Left ventricle myocardium superior (tissue), 1 donor: ENCODE measurements at places on chromosomes 12 and 14. TPM values are rescaled to one million over a fixed set of nuclear protein-coding genes. Genes with fewer than 3 reads are reported as not detected.

ADCK1 gene
- total RNA-seq, result 11.0 TPM

GPR137C gene
- 0.47 TPM for total RNA-seq

RPL10L gene
- not detected for total RNA-seq

FOXN4 gene
- not detected for total RNA-seq

ARL1 gene
- 104 TPM for total RNA-seq

MAP1LC3B2 gene
- total RNA-seq, result 3.2 TPM

PTHLH gene
- not detected for total RNA-seq

PRPH gene
- total RNA-seq, result not detected

SALL2 gene
- 4.2 TPM for total RNA-seq

DNA sequence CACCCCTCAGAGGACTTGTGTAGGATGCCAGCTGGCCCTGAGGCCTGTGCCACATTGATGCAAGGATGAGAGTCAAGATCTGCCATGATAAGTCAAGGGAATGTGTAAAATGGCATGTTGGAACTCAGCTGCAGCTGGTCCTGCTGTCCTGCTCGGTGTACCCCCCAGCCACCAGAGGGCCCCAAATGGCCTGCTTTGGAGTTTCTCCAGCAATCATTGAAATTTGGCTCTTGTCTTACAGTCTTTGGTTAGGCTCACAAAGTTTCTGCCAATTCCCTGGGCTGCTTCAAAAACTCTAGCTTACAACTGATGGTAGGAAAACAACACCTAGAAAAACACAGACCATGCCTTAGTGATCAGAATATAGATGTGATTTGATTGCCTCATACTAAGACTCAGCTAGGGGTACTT lies 76.8 kb downstream of the HSD17B6 start:
- DNase-seq, result peak; percentile 46

DNA sequence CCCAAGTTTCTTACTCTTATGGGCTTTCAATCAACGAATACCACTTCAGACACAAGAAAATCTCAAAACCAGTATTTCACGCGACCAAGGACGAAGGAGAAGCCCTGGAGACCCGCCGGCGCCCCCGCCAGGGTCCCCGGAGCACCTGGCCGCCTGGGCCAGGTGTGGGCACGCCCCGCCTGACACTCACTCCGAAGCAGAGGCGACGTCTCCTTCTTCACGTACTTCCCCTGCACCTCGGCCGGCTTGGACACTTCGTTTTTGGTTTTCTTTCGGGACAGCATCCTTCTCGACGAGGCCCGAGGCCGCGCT lies 466 bp downstream of the SAV1 start:
- no peak for DNase-seq

DNA sequence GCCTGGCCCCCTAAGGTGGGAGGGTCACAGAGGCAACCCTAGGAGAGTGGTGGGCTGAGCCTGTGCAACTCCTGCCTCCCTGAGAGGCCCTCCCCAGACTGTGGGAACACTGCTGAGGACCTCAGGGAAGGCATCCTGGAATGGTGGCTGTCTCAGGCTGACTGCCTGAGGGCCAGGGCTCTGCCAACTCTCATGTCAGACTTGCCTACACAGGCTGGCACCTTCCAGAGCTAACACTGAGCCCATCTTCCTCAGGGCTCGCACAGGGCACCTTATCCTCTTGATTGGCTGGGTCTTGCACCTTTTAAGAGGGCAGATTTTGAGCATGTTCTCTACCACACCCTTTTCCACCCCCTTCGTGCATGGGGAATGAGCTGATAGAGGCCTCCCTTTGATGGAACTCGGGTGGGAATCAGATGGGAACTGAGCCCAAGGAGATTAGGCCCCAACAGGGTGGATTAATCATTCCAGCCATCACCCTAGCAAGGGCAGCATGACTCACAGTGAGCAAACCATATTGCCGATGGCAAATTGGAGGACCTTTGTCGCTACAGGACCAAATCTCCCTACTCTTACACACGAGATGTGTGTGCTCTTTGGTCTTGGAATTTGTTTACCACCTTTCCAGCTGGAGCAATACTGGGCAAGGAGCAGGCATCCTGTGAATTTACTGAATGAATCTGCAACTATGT lies 702.8 kb downstream of the VRK1 start:
- DNase-seq, result no peak

GRCh38 chr12:20368114-20368650 lies at the start of gene PDE3A:
Gene PDE3A, plus strand, starts transcription at chr12:20368537. Its CDS starts 748 bp downstream, at chr12:20369285.
- DNase-seq, result peak; percentile 84

DNA sequence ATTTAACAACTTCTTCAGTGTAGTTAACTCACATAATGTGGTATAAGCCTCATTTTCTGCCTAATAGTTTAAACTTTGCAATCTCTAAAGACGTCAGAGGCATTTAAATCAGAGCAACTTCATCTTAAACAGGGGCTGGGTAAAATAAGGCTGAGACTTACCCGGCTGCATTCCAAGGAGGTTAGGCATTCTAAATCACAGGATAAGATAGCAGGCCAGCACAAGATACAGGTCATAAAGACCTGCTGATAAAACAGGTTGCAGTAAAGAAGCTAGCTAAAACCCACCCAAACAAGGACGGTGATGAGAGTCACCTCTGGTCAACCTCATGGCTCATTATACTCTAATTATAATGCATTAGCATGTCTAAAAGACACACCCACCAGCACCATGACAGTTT lies 115.6 kb upstream of the PKP2 start:
- no peak for DNase-seq

DNA sequence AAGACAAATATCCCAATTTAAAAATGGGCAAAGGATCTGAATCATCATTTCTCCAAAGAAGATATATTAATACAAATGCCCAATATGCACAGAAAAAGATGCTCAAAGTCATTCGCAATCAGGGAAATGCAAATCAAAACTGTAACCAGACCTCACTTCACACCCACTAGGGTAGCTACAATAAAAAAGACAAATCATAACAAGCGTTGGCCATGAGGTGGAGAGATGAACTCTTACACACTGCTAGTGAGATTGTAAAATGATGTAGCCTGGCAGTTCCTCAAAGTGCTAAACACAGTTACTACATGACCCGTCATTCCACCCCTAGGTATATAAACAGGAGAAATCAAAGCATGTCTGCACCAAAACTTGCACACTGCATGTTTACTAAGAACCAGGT lies 30.4 kb downstream of the CDC42BPB start:
- no peak for DNase-seq

DNA sequence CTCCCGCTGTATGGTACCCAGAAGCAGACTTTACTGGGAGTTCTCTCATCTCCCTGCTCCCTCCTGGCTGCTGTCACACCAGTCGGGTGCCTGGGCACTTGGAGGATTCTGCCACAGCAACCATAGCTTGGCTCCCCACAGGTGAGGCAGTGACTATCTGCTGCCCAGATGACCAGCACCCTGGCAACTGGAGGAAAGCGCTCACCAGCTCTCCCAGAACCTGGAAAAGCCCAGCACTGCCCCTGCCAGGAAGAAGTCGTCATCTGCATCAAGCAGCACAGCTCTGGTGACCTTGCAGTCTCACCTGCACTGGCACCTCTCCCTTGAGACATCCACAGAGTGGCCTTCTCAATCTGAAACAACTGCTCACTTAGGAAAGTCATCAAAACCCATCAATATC lies 31.9 kb upstream of the TC2N start:
- DNase-seq, result no peak

DNA sequence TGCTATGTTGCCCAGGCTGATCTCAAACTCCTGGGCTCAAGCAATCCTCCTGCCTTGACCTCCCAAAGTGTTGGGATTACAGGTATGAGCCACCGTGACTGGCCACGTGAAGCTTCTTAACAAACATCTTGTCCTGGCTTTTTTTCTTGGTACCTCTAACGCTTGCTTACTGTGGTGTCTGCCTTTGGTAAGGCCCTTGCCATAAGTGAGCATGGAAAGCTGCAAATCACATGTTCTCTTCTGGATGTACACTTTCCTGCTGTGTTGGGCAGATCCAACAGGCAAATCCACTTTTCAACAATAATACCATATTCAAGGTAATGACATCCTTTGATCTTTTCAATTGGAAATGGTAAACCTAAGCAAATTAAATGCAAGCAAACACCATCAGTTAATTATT lies 54.6 kb downstream of the ARF6 start:
- no peak for DNase-seq

DNA sequence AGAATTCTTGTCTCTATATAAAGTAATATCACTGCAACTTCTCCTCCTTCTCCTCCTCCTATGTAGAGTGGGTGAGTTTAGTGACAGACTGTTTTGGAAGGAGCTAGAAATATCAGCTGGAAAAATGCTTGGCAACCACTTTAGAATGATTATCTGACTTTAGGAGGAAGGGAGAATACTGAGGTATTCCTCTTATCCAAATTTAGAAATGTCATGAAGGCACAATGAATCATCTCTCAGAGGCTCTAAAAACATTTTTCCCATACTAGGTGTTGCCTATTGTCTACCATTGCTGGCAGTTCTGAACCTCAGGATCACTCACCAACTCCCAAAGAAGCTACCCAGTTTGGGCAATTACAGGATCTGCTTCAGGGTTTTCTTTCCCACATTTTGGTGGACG lies 306.6 kb upstream of the ATP2B1 start:
- DNase-seq, result no peak

GRCh38 chr12:26828280-26829073 lies 4.5 kb downstream of the ITPR2 start:
- no peak for DNase-seq

DNA sequence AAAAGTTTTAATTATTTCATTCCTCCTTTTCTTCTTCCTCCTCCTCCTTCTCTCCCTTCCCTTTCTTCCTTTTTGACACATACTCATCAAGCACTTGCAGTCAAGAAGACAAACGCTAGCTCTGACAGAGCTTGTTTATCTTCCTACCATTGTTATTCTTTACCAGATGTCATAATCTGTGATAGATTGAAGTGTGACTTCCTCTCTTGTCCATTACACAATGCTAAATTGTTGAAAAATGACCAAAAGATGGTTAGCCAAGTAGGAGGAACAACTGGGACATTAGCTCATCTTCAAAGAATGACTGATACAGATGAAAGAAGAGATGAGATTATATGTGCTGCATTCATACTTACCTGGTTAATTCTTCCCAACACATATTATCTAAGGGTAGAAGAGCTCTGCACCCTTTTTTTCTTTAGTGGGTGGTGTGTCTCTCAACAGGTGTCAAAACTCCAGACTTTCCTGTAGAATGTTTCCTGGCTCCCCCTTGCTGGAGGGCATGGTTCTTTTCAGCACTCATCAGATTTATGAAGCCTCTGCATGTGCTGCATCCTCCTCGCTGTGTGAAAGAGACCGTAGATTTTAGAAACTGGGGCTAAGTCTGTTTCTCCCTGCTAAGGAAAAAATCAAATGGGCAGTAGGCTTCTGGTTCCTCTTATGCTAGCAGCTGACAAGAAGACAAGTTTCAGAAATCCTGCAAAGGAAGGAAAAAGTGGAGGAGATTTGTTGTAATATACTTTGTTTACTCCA lies 147.1 kb downstream of the TMX1 start:
- no peak for DNase-seq

DNA sequence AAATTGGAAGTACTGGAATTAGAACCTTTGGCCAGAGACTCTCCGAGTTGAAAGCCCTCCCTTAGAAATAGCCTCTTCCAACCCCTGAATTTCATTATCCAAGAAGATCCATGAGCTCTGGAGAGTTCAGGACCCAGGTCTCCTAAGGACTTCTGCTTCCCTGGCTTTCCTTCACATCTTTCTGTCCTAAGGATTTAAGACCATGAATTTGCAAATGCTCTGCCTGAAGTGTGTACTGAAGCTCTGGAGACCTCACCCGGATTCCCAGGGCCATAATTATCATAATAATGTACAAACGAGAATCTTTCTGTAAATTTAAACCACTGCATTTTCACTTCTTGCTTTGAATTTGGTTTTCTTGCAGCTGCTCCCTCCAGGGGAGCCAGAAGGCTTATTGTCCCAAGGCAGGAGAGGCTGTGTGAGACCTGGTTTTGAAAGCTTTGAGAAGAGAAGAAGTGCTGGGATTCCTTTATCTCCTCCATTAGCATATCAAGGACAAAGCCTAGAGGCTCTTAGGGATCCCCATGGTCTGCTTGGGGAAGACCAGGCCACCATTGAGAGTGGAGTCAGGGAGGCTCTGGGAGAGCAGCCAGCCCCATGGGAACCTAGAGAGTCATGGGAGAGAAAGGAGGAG lies 41.1 kb downstream of the GLRX5 start:
- no peak for DNase-seq

- peak; percentile 78 for DNase-seq
These were observed 5.5 kb upstream of the HDAC7 start for GRCh38 chr12:47825173-47825639.

- DNase-seq, result peak; percentile 75
These were observed at the start of gene AMDHD1 for GRCh38 chr12:95943330-95943842. Gene AMDHD1, plus strand, starts transcription at chr12:95943331. Its CDS starts 68 bp downstream, at chr12:95943399.

GRCh38 chr14:61950340-61950739 lies 188.1 kb downstream of the SNAPC1 start:
- DNase-seq, result no peak

- DNase-seq, result peak; percentile 92
These were observed at the start of gene GABARAPL1 for GRCh38 chr12:10212739-10213131. Gene GABARAPL1, plus strand, starts transcription at chr12:10212877. Its CDS starts 253 bp downstream, at chr12:10213130.

DNA sequence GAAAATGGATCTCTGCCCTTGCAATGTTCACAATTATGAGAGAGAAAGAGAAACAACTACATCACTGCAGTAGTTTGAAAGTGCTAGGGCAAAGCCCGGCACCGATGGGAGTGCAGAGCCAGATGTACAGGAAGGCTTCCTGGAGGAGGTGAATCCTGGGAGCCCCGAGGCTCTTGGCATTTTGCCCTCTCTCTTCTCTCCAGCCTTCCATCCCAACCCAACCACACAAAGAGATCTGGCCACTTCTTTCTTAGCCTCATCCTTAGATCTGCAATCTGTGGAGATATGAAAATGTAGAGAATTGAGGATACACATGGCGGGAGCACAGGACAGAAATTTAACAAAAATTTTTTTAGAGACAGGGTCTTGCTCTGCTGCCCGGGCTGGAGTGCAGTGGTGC lies 3.3 kb upstream of the PAPLN start:
- no peak for DNase-seq

DNA sequence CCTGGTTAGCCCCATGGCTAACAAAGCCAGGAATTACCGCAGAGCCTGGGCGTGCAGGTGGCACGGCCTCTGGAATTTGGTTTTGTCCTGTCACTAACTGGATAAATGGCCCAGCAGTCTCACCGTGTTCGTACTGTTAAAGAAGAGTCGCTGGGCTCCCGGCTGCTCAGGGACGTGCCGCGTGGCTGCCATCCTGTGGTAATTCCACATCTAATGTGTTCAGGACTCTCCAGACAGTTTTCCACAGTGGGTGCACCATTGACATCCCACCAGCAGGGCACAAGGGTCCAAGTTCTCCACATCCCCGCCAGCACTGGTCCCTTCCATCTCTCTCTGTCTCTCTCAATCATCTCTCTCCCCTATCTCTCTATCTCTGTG lies 19.6 kb downstream of the NOC4L start:
- DNase-seq, result peak; percentile 26

- DNase-seq, result no peak
These were observed 124.2 kb downstream of the NPAS3 start for GRCh38 chr14:33062881-33063280.

DNA sequence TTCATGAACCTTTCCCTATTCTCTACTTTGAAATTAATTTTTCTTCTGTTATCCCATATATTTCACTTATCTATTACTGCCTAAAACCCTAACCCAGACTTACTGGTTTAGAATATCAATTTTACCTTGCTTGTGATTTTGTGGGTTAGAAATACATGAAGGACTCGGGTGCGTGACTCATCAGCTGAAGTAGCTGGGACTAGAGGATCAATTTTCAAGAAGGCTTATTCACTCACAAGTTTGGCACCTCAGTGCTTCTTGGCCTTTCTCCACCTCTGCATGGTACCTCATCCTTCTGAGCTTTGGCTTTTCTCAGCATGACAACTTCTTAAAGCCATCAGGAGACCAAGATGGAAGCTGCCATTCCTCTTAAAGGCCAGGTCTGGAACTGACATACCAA lies 57.8 kb downstream of the TMEM117 start:
- no peak for DNase-seq
